ENCODE measurements at places on chromosomes 12 and 14.

DNA sequence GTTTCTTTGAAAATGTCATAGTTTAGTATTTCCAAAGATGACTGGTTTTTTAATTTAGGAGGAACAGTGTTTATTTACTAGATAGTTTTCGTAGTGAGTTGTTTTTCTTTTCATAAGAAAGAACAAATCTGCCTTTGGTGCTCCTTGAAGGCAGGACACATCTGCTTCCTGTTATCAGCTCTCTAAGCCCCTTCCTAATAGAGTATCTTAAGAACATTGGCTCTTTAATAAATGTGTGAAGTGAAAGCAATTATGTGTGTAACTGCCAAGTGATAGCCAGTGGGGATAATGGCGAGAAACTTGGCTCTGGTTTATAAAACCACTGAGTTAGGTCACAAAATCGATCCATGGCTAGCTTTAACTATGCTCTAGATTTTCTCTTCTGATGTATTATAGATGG is 23.5 kb upstream of the PPFIBP1 start:
- no peak for DNase-seq

- no peak for DNase-seq
Observed at GRCh38 chr14:52310541-52310940, 3.6 kb upstream of the PTGER2 start.

- DNase-seq = no peak
Observed at GRCh38 chr12:122856999-122857671, 21.9 kb downstream of the HIP1R start.

GRCh38 chr12:87376722-87377121 is 652.5 kb downstream of the C12orf50 start:
- DNase-seq = no peak

- DNase-seq = no peak
Observed at GRCh38 chr12:47710278-47710677, 4.4 kb upstream of the RPAP3 start.

DNA sequence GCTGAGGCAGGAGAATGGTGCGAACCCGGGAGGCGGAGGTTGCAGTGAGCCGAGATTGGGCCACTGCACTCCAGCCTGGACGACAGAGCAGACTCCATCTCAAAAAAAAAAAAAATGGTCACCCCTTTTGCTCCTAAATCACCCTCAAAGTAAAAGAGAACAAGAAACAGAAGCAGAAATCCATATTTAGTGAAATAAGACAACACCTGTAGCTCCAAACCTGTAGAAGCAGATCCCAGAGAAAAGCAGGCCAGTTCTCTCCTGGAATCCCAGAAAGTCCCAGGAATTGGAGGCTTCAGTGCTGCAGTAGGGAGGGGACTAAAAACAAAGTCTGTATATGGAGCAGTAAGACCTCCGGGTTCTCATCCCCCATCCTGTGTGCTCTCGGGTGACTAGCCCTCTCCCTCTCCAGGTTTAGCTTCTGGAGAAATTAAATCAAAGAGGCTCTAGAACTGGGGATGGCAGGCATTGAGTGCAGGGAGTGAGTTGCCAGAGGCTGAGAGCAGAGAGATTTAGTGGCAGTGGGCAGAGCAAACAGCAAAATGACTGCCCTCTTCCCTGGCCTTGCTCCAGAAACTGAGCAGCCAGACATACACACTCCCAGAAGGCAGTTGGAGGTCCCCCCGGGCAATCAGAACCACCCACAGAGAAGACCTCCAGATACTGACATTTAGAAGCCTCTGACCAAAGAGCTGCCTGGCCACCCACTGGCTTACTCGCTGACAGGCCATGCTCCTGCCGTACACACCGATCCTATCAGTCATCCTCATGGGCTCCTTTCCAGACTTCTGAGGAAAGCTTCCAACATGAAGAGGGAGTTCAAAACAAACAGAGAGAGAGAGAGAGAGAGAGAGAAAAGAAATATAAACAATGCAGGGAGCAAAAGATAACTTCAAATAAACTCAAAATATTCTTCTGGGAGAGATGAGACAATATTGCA is 6.3 kb upstream of the MLXIP start:
- no peak for DNase-seq

DNA sequence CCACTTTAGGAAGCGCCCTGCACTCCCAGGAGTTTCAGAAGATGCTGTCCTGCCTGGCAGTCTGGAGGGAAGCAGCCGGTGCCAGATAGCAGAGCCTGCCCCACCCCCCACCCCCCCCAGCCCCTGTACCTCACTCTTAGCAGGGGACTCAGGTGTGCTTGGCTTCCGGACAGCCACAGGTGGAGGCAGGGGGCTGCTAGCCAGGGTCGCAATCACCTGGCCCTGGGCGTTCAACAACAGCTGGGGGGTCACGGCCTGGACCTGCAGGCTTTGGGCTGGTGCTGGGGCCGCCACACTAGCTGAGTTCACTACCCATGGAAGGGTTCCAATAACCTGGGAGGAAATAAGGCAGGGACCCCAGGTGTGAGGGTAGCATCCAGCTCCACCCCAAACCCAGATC is 22.0 kb downstream of the POU6F1 start:
- DNase-seq = no peak

GRCh38 chr12:41052441-41052840 is 135.7 kb upstream of the PDZRN4 start:
- DNase-seq = no peak

DNA sequence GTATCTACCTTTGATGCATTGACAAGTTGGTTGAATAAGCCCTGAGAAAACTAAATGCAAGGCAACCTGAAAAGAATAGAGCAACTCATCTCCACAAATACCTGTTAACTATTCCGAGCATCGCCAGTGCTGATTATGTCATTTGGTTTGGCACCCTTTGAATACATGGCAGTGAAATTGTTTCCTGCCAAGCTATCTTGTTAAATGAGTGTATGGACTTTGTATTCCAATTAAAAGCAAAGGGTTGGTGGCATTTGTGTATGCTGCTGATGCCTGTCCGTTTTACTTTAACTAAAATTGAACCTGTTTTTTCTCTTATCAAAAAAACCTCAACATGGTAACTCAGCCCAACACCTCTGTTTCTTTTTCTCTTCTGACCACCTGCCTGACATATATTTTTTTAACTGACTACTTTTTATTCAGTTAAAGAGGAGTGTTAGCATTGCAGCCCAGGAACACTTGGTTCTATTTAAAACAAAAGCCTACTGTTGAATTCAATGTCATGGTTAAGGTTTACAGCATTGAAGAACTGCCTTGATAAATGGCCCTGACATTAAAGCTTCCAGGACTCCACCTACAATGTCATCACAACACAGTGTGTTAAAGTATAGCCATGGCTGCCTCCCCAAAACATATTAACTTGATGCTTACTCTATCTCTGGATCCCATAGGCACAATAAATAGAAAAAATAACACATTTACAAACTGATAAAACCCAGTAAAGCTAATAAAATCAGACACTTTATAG is 838.3 kb upstream of the NOVA1 start:
- no peak for DNase-seq

DNA sequence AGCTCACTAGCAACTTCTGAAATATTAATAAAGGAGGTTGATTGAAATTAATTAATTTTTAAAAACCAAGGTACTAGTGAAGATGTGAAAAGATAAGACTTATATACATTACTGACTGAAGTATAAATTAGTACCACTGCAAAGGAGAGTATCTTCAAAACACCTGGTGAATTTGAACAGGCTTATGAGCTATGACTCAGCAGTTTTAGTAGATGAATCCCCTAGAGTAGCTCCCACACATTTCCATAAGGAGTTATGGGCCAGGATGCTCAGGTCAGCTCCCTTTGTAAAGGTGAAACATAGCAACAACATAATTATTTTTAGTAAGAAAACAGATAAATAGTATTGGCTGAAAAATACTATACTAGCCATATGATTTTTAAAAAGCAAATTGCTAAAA is 218.6 kb downstream of the SYT1 start:
- no peak for DNase-seq
